ENCODE measurements at places on chromosomes 1 and 21. TPM values are rescaled to one million over a fixed set of nuclear protein-coding genes. Genes with fewer than 3 reads are reported as not detected.

The RUNX3 gene
- 1.3 TPM for polyA plus RNA-seq

The TINAGL1 gene
- polyA plus RNA-seq = 34.0 TPM

The BTG3 gene
- polyA plus RNA-seq = 45.6 TPM

The KCNT2 gene
- polyA plus RNA-seq = 4.5 TPM

The PROX1 gene
- 8.7 TPM for polyA plus RNA-seq

The AMY1C gene
- polyA plus RNA-seq = 4.5 TPM

The KCND3 gene
- 0.48 TPM for polyA plus RNA-seq

The DMBX1 gene
- polyA plus RNA-seq = not detected

The ADCY10 gene
- 0.19 TPM for polyA plus RNA-seq

The LAX1 gene
- polyA plus RNA-seq = 0.25 TPM

The AJAP1 gene
- 0.22 TPM for polyA plus RNA-seq

The IGSF21 gene
- not detected for polyA plus RNA-seq

The RYR2 gene
- polyA plus RNA-seq = 9.4 TPM

The RHD gene
- polyA plus RNA-seq = 2.0 TPM

The MRPS6 gene
- 78.2 TPM for polyA plus RNA-seq

The ADORA1 gene
- 5.6 TPM for polyA plus RNA-seq

The KCNK1 gene
- 5.3 TPM for polyA plus RNA-seq

GRCh38 chr1:30475201-30475600 is 248.2 kb downstream of the MATN1 start:
- DNase-seq = no peak

GRCh38 chr1:206744683-206745082 is 25.9 kb upstream of the IL19 start:
- DNase-seq = no peak

GRCh38 chr1:199123615-199124014 is 484.8 kb downstream of the PTPRC start:
- no peak for DNase-seq

- DNase-seq = no peak
These were observed 64.9 kb upstream of the SMYD2 start for GRCh38 chr1:214216021-214216420.

GRCh38 chr1:221806236-221806635 is 64.3 kb upstream of the DUSP10 start:
- no peak for DNase-seq

GRCh38 chr1:66381621-66382275 is 152.2 kb upstream of the SGIP1 start:
- DNase-seq = no peak

DNA sequence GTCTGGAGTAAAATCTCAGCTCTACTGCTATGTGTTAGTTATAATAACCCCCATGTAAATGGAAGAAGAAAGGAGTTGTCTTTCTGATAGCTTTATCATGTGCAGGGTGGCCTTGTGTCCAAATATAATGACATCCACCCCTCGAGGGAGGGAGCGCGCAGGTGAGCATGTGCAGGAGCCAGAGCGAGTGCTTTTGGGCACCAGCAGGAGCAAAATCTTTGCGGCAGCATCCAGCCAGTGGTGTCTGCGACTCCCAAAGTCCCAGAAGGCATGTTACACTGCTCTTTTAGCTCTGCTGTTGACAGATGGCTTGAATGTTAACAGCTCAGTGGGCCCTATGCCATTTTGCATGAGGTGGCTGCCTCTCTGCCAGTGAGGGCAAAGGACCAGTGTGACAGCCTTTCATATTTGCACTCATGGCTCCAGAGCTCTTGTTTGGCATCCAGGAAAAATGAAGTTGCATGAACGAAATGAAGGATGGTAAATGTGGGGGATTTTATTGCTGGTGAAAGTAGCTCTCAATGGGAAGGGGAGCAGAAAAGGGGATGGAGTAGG is 146.7 kb downstream of the HMCN1 start:
- DNase-seq = no peak

DNA sequence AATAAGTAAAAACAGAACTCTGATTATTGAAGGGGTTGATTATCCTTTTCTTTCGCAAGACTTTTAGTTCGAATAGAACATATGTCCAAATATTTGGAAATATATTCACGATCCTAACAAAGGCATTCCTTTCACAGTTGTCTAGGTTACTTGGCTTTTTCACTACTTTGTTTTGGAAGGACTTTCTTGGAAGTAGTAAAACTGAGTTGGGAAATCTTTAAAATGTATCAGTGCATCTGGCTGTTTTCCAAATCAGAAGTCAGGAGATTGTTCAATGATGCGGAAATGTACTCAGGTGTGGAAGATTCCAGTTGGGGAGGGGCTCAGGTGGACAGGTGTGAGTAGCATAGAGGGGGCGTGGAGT is 67.1 kb downstream of the SH3BGR start:
- DNase-seq = no peak

DNA sequence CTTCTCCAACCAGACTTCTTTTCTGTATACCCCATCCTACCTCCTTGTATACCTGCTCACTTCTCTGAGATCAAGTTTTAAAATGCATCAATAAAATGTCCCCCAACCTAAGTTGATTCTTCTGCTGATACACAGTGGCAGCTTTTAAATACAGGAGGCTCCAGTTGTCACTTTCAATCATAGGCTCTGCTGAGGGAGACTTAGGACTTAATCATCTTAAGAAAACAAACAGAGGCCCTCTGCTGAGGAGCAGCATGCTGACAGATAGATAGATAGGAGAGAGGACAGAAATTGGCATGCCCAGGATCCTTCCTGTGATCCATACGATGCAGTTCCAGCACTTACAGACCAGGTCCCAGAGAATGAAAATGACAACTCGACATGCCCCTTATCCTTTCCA is 311.0 kb upstream of the PROX1 start:
- DNase-seq = no peak

- DNase-seq = no peak
These were observed 54.9 kb downstream of the NEK7 start for GRCh38 chr1:198211696-198212095.

GRCh38 chr21:24289539-24289938 is 1317.7 kb downstream of the MRPL39 start:
- no peak for DNase-seq

DNA sequence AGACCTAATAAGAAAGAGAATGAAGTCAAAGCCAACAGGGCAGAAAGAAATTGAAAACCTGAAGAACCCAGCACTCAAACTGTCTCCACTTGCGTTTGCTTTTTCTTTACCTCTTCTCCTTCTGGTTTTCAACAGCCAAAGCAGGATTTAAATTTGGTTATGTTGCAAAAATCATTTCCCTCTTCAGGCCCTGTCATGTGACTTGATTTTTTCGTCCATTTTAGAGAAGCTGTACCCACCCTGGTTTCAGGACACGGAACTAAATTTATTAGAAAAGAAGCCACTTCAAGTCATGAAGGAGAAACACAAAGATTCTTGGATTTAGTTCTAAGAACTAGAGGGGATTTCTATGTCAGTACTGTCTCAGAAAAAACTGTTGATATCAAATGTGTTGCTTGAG is 1.0 kb upstream of the SYNJ1 start:
- no peak for DNase-seq

DNA sequence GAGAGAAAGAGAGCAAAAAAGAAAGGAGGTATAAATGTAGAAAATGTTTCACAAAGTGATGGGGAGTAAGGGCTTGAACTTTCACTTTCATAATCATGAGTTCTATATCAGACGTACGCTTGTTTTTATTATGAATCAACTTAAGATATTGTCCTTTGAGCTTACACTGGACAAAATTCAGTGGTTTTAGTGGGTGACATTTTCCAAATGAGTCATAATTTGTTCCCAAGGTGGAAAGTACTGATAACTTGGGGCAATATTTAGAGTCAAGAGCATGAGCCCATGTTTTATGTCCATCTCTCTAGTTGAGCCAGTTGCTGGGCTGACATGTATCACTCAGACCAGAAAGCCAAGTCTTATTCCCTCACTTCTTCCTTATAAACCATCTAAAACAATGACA is 161.6 kb downstream of the CHRM3 start:
- no peak for DNase-seq

- DNase-seq = no peak
These were observed 75.8 kb downstream of the ARHGEF16 start for GRCh38 chr1:3530086-3530925.

DNA sequence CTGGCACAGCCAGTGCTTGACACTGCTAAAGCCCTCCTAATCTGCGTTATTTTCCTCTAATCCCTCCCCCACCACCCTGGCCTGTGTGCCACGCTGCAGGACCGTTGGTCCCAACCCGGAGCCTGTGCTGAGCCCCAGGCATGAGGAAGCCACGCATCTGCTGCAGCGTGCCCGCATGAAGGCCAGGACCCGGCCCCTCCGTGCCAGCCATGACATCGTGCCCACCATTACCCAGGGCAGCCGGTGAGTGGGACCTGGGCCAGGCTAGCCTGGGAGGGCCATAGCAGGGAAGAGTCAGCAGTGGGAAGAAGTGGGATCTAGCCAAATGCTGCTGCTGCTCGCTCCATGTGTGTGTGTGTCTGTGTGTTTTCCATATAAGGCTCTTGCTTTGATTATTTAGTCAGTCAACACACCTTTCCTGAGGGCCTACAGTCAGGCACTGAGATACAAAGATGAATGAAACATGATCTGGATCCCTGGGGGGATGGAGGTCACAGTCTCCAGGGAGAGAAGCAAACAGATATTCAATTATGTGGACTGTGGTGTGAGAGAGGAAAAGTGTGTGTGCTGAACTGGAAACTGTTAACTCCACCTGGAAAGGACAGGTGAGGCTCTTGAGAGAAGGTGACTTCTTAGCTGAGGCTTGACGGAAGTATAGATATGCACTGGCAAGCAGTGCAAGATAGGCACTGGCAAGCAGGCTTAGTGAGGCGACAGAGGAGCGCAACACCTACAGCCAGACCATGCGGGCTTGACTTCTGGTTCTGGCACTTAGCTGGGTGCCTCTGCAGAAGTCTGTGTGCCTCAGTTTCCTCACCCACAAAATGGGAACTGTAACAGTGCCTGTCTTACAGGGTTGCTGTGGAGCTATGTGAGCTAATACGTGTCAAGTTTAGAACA is 15.9 kb downstream of the KIAA1614 start:
- no peak for DNase-seq

DNA sequence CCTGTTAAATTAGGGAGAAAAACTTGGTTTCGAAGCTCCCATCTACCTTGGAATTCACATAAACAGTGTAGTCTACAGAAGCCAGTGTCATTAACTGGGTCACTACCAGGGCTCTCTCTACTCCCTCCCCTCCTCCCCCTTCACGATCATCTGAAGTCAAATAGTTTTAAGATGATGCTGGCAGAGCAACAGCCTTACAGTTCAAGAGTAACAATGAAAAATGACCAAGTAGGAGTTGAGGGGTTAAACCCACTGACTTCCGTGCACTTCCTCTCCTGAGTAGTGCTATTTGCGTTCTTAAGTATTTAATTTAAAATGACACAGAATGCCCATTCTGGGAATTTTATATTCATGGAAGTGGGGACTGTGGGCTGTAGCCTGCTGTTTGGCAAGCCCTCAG is 236.9 kb downstream of the SIPA1L2 start:
- no peak for DNase-seq

- DNase-seq = no peak
These were observed 58.7 kb upstream of the RGS1 start for GRCh38 chr1:192516776-192517297.

DNA sequence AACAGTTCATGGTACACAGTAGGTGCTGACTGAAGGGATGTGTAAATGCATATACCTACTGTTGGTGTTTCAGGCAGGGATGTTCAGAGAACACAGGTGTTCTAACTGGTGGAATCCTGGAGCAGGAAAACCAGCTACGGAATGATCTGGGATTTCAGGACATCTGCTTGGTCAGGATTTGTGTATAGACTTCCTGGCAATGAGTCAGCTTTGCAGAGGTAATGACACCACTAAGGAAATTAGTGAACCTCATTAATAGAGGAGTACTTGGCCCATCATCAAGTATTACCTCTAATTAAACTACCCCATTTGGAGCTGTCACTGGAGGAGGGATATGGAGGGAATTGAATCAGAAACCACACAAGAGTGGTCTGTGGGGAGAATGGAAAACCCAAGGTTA is 7.3 kb downstream of the MRPL37 start:
- DNase-seq = no peak

DNA sequence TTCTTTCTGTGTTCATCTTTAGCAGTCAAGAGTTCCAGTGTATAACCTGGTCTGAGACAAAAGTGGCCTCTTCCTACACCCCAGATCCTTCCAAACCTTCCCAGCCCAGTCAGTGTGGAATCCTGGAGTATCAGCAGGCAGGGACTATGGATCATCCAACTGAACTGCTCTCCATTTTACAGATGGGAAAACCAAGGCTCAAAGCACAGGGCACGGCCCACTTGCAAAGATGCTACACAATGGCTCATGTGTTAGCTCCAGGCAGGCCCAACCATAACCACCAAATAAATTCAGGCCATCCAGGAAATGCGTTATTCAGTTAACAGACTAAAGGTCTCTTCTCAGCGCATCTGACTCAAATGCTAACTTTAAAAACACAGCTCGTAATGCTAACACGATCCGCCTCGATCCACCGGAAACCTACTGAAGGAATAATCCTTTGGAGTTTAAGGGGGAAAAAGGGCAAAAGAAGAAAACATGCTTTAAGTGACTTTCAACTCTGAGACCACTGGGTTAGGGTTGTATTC is 7.1 kb downstream of the GLIS1 start:
- DNase-seq = no peak

- DNase-seq = no peak
These were observed 204.4 kb downstream of the PLA2G4A start for GRCh38 chr1:187032982-187033692.

DNA sequence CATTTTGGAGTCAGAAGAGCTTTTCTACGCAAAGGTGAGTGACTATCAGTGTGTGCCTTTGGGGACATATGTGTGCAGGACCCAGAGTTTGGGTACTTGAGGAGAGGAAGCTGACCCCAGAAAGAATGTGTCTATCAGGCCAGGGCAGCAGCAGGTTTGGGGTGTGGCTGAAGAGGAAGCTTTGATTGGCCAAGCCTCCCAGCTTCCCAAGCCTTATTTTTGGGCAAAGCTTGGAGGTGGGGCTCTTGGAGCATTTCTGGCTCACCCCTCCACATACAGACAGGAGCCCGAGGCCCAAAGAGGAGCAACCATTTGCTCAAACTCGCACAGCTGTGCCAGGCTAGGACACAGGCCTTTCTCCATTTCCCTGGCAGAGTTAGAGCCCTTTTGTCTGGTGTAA is 4.7 kb downstream of the GPR3 start:
- no peak for DNase-seq

DNA sequence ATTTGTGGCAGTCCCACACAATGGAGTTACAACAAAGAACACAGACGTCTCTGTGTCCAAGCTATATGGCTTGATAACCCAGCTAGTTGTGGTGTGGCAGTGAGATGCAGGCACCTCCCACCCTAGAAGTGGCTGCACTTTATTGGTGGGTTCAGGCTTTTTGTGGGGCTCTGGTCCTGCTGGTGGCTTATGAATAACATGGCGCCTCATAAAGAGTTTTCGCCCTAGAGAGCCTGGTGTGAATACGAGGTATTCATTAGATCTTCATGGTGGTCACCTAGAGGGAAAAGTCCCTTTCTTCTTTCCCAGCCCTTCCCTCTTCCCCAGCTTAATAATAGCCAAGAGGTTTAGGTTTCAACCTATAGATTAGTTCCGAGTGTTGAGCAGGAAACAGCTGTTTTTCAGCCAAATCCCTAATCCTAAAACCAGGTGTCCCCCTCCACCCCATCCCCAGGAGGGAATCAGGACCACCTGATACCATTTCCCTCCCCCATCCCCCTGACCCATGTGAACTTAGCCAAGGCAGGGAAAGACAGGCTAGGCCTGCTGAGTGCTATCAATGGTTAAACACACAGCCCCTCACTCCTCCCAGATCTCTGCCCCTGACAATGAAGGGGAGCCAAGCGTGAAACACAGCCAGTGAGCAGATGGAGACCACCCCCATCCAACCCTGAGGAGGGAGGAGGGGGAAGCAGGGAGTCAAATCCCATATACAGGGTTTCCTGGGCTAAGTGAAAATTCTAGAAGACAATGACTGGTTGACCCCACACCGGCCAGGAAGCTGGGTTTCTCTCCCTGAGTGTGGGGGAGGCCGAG is 58.2 kb downstream of the NFASC start:
- no peak for DNase-seq

- DNase-seq = no peak
These were observed 2.4 kb downstream of the CCDC17 start for GRCh38 chr1:45621501-45621836.
